ENCODE measurements at places on chromosomes 7 and 10.

DNA sequence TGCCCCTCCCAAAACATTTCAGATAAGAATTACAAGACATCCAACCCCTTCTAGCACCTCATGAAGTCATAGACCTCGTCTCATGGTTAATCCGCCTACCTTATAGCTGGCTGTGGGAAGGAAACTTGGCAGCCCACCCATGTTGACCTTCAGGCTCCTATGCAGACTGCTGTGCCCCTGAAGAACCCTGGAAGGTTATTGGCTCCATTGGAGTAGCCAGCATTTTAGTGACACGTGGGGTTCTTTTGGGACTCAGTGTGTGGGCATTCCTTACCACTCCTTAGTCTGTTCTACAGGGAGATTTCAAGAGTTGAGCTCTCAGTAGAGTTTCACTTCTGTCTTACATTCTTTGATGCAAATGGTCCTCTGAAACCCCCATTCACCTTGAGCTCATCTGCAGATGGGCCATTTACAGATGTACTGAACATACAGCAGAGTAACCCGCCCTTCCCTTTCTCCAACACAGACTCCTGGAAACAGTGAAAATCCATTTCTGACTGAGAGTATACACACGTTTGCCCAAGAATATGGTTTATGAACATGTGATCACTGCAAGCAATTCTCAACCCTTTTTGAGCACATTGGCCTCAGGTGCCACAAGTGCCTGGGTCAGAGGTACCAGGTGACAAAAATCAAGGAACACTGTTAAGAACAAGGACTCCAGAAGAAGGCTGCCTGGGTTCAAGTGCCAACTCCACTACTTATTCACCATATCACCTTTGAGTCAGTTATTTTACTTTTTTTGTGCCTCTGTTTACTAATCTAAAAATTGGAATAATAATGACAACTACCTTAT is 54.0 kb upstream of the HECW1 start:
- DNase-seq: no peak

DNA sequence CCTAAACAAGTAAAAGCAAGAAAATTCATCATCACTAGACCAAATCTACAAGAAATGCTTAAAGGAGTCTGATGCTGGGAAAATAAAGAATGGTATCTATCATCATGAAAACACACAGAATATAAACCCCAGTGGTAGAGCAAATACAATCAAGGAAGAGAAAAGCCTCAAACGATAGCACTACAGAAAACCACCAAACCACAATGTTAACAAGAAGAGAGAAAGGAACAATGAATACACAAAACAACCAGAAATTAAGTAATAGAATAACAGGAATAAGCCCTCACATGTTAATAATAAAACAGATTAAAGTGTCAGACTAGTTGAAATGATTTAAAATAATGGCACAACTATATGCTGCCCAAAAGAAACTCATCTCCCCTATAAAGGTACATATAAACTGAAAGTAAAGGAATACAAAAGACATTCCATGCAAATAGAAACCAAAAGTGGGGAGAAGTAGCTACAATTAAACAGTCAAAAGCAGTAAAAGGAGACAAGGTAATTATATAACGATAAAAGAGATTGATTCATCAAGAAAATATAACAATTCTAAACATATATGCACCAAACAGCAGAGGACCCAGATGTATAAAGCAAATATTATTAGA is 77.3 kb downstream of the JMJD1C start:
- no peak for DNase-seq

GRCh38 chr7:33774762-33775523 is 130.4 kb upstream of the BMPER start:
- no peak for DNase-seq

DNA sequence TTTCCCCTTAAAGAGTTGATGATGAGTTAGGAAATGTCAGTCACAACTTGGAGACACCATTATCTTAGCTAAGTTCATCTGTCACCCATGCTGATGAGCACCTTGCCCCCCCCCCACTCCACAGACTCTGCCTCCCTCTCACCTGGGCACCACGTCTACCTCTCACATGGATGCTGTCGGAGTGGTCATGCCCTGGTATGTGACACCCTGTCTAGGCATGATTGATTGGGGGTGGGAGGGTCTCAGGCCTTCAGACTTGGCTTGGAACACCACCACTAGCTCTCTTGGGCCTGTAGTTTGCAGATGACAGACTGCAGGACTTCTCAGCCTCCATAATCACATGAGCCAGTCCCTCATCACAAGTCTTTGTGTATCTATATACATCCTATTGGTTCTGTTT is 78.0 kb downstream of the WDR37 start:
- DNase-seq: no peak

DNA sequence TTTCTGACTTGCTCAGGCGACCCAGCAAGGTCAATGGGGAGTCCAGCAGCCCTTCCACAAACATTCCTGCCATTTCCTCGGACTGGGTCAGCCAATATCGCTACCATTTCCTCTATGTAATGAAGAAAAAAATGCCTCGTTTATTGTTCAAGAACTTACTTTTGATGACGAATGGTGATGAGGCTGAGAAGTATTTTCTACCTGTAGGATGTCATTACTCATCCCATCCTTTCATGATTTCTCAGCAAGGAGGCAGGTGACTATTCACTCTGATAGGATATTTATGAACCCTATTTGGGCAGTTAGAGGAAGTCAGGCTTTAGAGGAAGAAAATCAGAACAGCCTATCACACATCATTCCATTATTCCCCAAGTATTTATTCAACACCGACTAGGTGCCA is 178.6 kb downstream of the FANK1 start:
- DNase-seq: no peak

DNA sequence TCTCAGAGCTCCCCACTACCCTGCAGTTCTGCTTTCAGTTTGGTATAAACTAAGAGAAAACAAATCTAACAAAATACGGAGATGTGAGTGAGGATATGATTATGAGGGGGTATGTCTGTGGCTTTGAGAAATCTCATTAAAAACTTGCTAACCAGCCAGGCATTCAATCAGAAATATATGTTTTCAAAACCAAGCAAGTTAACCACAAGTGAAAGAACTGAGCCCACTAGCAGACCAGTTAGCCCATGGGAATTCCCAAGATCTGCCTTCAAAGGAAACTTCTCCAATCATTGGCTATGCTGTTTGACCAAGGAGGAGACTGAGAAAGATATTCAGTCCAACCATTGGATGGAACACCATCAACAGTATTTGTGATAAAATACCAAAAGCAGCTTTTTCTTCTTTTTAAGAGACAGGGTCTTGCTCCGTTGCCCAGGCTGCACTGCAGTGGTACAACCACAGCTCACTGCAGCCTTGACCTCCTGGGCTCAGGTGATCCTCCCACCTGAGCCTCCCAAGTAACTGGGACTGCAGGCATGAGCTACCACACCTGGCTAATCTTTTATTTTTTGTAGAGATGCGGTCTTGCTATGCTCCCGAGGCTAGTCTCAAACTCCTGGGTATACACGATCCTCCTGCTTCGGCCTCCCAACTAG is 41.2 kb downstream of the FGFR2 start:
- DNase-seq: no peak

DNA sequence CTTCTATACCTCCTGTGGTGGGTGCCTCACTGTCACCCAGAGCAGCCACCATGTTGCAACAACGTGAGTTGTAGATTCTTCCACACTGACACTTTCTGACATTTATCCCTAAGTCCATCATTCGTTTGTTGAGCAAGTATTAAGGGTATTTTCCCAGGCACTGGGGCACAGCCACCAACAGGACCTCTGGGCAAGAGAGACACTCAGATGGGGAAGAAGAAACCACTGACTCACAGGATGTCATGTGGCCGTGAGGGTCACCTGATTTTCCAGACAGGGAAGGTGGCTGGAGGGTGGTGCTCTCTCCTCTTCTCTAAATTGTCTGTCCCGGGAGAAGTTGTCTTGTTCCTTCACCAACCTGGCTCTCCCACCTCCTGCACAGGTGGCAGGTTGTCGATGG is 51.7 kb upstream of the PPIF start:
- no peak for DNase-seq

GRCh38 chr10:101069441-101069840 is 7.7 kb downstream of the KAZALD1 start:
- DNase-seq: no peak

DNA sequence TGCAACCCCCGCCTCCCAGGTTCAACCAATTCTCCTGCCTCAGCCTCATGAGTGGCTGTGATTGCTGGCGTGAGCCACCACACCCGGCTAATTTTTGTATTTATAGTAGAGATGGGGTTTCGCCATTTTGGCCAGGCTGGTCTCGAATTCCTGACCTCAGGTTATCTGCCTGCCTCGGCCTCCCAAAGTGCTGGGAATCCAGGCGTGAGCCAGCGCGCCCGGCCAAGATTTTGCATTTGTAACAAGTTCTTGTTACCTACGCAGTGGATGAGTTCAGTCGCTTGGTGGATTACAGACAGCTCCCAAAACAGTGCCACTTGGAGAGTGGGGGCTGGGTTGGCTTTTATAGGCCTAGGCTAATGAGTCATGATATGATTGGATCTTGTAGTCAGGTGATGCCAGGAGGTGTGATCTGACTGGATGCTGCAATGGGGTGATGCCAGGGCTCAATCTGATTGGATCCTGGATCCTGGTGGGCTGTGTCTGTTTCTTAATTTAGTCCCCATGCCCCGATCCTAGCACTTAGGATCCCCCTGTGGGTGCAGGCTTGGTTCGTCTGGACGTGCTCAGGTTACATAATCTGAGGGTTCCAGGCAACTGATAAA is 20.3 kb downstream of the SBDS start:
- DNase-seq: no peak

DNA sequence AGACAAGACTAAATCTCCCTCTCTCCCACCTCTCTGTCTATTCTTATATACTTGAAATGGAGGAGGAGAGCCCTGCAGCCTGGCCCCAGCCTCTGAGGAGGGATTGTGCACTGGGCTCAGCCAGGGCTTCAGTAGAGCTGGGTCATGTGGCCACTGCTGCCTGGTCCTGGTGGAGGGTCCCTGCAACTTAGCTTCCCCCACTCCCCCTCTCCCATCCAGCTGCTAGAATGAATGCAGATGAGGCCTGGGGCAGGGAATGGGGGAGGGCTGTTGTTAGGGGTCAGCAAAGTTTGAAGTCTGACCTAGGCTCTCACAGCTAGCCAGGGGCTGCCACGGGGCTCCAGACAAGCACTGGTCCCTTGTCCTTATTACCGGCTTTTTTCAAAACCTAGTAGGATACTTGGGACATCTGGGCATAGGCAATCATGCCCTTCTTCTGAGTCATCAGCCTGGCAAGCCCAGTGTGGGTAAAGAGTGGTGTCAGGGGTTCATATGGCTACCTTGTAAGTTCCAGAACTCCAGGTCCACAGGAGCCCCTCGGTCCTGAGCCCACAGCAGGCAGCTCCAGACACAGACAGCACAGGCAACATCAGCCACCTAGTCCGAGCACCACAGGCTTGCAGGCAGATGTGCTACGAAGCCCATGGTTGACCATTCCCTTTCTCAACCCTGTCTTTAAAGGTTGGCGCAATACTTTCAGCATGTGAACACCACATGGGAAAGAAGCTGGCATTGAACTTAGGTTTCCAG is 12.8 kb upstream of the CXCL12 start:
- no peak for DNase-seq
